Renal cortex interstitium (tissue), 15 donors: ENCODE measurements at places on chromosomes 7 and 10. TPM values are rescaled to one million over a fixed set of nuclear protein-coding genes. Genes with fewer than 3 reads are reported as not detected.

The OPALIN gene
- not detected for polyA plus RNA-seq

The INTS15 gene
- polyA plus RNA-seq = 32.7 TPM

The KCNMA1 gene
- 3.3 TPM for polyA plus RNA-seq

The NHLRC2 gene
- polyA plus RNA-seq = 26.9 TPM

The PRLHR gene
- not detected for polyA plus RNA-seq

The ANLN gene
- 20.6 TPM for polyA plus RNA-seq

The C10orf88 gene
- 22.1 TPM for polyA plus RNA-seq

The ZP3 gene
- polyA plus RNA-seq = 11.0 TPM

The LDB3 gene
- 1.9 TPM for polyA plus RNA-seq

The MMD2 gene
- polyA plus RNA-seq = not detected

The SPDYE2B gene
- 7.6 TPM for polyA plus RNA-seq
